Activated naive CD4-positive, alpha-beta T cell treated with anti-CD3 and anti-CD28 coated beads, Interleukin-2, amount 50 U/mL, for 16 hours (primary cell): ENCODE measurements at places on chromosomes 7 and 10.

- DNase-seq = no peak
Observed at GRCh38 chr10:1575481-1576244, 161.7 kb downstream of the ADARB2 start.

- no peak for DNase-seq
Observed at GRCh38 chr10:10855151-10855581, 162.5 kb upstream of the CELF2 start.

- DNase-seq = no peak
Observed at GRCh38 chr7:134351424-134351823, 34.7 kb upstream of the SLC35B4 start.

DNA sequence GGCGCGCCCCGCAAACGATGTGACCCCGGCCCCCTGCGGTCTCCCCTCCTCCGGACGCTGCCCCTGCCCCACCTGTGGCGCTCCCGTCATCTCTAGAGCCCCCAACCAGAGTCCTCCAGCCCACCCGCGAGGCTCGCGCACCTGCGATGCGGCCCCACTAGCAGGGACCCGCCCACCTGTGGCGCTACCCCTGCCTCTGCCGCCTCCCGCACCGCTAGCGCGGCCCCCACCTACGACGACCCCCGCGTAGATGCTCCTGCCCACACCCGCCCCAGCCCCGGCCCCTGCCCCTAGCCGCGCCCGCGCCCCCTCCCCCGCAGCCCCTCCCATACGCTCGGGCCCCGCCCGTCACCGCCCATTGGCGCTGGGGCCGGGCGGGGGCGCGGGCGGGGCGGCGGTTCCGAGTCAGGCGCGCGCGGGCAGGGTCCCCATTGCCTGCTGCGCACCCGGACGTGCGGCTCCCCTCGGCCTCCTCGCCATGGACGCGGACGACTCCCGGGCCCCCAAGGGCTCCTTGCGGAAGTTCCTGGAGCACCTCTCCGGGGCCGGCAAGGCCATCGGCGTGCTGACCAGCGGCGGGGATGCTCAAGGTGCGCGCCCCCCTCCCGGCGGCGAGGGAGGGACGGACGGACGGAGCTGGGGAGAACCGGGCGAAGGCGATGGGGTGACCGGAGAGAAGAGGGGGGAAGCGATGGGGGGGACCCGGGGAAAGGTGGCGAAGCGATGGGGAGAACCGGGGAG, at the start of gene PFKP:
PFKP (plus strand) TSS at position 431 of the 741 bp plus-strand sequence; CDS start at position 479, 48 bp downstream.
- DNase-seq = peak; percentile 77

- peak; percentile 62 for DNase-seq
Observed at GRCh38 chr7:130141161-130141883, 63.9 kb downstream of the TMEM209 start.

DNA sequence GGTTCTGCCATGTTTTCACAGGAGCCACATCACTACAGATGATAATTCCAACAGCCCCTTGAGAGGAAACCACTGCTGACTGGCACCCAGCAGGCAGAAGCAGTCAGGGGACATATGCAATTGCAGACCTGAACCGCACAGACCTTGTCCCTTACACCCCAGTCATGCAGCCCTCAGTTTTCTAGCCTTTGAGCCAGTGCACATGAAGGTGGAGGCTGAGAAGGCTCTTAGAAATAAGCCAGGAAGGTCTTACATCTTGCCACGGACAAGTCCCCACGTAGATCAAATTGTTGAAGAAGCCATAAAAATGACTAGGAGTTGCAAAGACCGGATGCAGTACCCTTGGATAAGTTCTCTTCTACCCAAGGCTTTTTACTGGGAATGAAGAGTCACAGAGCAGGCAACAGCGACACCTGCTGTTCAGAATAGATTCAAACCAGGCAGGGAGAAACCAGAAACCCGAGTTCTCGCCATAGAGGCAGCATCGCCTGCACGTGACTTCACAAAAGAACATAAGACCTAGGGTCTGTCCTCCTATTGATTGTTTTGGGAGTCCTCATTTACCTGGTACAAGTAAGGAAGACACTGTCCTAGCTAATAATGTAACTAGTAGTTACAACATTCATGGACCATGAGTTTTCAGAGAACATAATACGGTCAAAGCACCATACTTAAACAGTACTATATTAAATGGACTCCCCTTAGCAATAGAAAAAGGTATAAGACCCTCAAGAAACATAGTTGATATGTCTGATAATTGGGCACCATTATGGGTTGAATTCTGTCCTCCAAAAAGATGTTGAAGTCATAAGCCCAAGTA, 11.1 kb downstream of the STEAP1B start:
- peak; percentile 54 for DNase-seq

DNA sequence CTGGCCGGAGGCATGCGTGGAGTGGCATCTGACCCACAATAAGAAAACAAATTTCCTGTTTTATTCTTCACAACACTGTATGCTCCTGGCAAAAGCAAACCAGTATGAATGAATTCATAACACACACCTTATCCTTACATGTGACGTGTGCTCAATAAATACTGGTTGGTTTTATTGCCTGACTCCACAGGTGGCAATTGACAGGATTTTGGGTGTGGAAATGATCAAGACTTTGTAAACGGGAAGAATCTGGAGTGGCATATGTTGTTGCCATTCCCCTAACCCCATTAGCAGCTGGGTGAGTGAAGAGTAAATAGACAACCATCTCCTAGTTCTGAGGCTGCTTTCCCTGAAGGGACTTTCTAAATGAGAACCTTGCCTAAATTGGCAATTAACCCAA, 215.5 kb upstream of the AOAH start:
- no peak for DNase-seq

DNA sequence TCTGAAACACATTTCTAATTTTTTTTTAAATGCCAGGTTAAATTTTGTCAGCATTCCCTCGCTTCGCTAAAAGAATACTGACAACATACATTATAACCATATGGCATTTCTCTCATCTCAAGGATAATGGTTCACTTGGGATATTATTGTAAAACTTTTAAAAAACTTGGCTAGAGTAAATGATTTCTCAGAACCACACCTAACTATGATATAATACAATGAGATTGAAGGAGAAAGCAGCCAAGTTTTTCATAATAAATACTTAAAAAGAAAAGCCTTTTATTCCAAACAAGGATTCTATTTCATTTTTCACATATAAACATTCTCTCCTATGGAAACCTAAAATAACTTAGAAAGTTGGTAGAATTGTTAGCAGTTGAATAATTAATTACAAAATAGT, 413.9 kb downstream of the HGF start:
- no peak for DNase-seq

DNA sequence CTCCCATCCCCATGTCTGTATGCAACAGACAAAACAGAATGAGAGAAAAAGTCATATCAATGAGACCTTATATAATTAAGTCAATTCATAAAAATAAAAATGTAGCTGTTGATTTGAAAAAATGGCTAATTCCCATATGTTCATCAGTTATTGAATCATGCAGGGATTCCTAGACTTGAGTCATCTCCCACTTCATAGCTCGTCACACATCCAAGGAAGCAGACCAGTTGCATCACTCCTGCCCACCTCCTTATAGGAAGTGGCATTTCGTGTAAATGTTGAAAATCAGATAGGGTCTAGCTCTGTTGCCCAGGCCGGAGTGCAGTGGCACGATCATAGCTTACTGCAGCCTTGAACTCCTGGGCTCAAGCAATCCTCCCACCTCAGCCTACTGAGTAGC, 56.1 kb upstream of the SH2B2 start:
- DNase-seq = no peak

DNA sequence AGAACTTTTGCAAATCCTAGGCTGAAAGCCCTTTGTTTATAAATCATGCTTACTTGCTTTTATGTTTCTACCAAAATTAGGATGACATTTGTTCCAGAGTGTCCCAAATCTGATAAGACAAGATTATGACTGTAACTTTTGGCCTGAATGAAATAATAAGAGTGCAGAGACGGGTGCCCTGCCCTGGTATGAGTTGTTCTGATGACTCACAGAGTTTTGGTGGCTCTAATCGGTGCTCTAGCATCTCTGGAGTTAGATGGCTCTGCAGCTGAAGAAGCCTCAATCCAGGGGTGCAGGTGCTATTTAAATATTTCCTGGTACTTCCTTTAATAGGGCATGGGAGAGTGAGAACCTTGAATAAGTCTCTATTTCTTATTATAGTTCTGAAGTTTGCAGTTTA, 102.2 kb upstream of the ELMO1 start:
- DNase-seq = no peak

GRCh38 chr10:71276873-71277272, 42.2 kb upstream of the SLC29A3 start:
- DNase-seq = no peak

- DNase-seq = no peak
Observed at GRCh38 chr10:6310977-6311376, 108.2 kb downstream of the PFKFB3 start.

DNA sequence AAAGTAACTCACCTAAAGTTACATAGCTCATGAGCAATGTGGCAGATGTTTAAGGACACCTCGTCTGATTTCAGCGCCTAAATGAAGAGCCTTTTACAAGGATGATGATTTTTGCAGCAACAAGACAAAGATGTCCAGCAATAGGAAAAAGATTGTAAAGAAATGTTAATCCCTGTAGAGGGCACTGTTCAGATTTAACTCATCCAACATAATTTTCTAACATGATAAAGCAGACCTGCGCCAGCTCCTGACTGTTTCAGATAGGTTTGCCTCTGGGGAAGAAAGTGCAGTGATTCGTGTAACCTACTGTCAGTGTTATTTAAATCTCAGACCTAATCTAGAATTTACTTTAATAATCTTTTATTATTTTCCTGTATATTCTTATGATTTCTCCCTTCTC, 595.2 kb downstream of the AUTS2 start:
- DNase-seq = no peak

- no peak for DNase-seq
Observed at GRCh38 chr10:132980426-132981172, 38.2 kb upstream of the CFAP46 start.

- no peak for DNase-seq
Observed at GRCh38 chr7:128217030-128217805, 23.9 kb upstream of the LEP start.

DNA sequence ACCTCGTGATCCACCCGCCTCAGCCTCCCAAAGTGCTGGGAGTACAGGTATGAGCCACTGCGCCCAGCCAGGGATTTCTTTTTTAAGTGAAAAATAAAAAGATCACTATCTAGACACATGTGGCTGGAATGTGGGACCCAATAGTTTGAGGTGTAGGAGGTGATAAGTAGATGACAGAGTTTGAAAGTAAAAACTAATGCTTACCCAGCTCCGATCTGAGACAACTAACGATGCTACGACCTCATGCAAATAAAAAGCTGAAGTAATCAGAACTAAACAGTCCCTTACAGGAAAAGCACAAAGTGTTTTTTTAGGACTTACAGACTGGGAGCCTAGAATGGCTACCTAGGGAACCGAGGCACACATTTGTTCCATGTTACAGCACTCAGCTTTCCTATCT, 23.0 kb downstream of the PCGF6 start:
- DNase-seq = no peak

DNA sequence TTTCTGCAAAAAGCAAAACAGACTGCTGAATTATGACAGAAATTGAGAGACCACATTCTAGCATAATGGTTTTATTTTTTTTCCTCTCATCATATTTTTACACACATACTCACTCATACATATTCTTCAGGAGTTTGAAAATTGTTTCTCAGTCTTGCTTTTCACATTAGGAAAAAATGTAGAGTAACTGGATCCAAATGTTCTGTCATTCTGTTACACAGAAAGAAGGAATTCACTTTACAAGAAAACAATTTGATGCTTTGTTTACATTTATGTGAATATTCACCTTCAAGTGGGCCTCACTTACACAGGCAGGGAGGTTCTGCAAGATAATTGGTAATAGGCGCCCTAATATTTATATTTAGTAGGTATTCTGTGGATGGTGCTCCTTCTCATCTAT, 82.0 kb downstream of the ARL4A start:
- no peak for DNase-seq

- DNase-seq = no peak
Observed at GRCh38 chr7:120915314-120916105, 35.1 kb upstream of the ING3 start.

DNA sequence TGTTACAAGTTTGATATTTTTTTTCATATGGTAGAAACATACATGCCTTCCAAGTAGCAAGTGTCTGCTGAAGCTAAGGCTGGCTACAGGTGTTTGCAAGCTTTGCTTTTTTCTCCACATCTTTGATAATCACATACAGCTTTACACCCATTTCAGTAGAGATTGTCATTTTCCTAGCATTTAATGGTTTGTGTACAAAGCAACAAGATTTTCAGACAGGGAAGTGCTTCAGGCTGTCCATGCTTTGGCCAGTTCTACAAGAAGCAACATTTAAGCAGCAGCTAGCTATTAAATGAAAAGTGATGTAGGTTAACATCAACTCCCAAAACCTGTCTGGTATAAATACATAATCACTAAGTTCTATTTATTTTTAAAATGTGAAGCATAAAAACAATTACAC, 2.3 kb downstream of the HDAC9 start:
- DNase-seq = no peak

DNA sequence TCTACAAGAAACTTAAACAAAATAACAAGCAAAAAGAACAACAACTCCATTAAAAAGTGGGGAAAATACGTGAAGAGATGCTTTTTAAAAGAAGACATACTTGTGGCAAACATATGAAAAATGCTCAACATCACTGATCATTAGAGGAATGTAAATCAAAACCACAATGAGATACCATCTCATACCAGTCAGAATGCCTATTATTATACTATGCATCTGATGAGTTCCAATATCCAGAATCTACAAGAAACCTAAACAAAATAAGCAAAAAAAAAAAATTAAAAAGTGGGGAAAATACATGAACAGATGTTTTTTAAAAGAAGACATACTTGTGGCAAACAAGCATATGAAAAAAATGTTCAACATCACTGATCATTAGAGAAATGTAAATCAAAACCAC, 29.6 kb upstream of the AKR1C3 start:
- DNase-seq = no peak

DNA sequence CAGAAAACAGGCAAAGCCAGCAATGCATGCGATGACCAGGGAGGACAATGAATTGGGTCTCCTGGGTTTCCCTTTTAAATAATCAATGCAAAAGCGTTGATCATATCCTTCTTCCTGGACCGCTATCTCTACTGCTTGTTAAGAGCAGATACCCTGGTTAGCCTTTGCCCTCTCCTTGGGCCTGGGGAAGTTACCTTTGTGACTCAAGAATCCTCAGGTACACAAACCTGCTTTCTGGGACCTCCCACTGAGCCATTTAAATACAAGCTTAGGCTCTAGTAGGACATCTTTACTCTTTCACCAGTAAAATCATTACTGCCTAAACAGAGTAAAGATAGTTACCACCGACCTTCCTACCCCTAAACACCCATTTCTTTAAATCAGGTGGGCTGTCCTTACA, 173.9 kb downstream of the WNT2 start:
- no peak for DNase-seq

DNA sequence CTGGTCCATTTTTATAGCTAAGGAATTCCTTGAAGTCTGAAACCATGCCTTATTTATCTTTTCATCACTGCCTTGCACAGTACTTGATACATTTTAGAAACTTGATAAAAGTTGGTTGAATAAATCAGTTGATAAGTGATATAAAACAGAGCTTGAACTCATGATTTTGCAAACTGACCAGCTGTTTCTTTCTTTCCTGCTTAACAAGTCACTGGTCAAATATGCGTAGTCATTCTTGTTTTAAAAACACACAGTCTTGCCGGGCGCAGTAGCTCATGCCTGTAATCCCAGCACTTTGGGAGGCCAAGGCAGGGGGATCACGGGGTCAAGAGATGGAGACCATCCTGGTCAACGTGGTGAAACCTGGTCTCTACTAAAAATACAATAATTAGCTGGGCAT, 6.3 kb downstream of the TPST1 start:
- DNase-seq = no peak
